GM06990 (cell line): ENCODE measurements at places on chromosomes 2 and 18.

DNA sequence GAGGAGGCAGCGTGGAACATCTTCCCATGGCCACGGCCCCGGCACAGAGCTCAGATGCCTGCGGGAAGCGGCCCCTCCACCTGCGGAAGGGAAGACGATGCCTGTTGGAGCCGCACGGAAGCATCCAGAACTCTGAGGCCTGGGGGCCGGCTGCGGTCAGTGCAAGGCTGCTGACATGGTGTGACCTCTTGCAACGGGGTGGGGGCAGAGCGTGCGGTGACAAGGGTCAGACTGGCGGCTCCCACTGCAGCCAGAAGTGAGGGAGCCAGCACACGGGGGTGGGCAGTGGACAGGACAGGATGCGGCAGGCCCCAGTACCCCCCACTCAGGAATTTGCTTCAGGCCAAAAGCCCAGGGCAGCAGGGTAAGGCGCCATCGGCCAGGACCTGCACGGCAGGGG, 48.8 kb downstream of the SLC66A2 start:
- no peak for DNase-seq

DNA sequence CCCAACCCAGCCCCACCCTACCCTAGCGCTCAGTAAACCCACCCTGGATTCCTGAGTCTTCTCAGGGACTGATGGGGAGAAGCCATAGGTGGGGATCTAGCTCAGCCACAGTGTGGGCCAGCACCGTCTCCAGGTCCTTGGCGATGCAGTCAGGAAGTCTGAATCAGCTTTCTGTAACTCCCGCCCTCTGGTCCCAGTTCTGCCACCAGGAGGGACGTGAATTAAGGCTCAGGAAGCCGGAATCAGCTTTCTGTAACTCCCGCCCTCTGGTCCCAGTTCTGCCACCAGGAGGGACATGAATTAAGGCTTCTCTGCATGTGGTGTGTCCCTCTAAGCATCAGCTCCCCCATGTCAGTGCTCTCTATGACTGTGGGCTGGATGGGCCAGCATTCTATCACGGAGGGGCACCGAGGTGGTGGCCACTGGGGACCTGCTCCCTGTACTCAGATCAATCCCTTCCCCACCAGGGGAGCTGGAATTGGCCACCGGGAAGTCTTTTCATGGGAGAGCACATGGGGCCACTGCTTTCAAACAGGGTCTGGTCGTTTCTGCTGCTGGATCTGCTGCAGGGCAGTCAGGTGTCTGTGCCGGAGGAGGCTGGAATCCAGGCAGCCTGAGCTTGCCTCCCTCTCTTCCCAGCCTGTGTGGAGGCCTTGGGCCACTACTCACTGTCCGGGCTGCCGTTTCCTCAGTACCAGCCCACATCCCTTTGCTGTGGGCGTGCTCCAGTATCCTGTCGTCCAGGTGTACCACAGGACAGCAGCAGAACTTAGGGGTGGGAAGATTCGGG, 24.7 kb downstream of the ASB18 start:
- no peak for DNase-seq

GRCh38 chr2:231111987-231112386, 12.9 kb downstream of the HTR2B start:
- DNase-seq, result no peak

DNA sequence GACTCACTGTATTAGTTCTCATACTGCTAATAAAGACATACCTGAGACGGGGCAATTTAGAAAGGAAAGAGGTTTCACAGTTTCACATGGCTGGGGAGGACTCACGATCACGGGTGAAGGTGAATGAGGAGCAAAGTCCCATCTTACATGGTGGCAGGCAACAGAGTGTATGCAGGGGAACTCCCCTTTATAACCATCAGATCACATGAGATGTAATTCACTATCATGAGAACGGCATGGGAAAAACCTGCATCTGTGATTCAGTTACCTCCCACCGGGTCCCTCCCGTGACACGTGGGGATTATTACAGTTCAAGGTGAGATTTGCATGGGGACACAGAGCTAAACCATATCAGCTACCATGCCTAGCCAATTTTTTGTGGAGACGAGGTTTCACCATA, 168.2 kb downstream of the NEDD4L start:
- no peak for DNase-seq

DNA sequence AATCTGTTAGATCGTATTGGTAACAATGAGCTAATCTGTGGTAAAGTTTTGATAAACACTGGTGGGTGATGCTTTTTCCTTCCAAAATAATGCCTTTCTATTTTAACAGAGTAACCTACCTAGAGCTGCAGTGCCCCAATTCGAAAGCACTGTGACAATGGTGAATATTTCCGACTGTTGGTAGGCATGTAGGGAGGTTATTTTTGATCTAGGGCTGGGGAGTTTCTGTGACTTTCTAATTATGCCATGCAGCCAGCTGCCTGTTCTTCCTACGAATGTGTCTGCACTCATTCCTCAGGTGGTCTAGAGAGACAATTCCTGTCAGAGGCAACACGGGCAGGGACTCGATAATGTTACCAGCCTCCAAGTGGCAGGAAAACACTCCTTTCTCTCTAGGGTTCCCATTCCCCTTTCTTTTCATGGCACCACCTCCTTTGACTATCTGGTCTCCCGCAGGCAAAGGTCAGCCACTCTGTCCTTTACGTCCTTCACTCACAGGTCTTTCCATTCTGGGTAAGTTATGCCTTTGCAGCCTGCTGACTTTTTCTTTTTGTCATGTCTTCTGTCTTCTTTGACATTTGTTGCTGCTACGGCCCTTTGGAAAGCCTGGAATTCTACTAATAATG, 167.2 kb upstream of the MGAT5 start:
- no peak for DNase-seq

DNA sequence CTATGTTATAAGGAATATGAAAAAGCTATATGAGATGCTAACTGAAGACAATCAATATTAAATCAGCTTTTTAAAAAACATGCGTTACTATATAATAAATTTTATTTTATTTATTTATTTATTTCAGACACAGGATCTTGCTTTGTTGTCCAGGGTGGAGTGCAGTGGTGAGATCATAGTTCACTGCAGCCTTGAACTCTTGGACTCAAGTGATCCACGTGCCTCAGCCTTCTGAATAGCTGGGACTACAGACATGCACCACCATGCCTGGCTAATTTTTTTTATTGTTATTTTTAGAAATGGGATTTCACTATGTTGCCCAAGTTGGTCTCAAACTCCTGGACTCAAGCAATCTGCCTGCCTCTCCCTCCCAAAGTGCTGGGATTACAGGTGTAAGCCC, 89.4 kb downstream of the MYOM1 start:
- no peak for DNase-seq
